ENCODE measurements at places on chromosomes 2 and 18.
A peak's percentile ranks its signal among the peaks of the same experiment; 100 is the strongest.

GRCh38 chr2:11936761-11937160 lies 190.3 kb downstream of the LPIN1 start:
- no peak overlapping the region for H3K27ac ChIP-seq
- no peak overlapping the region for H3K4me3 ChIP-seq
- H3K36me3 ChIP-seq, result no peaks in the 10 kb centered on the region
- H3K4me1 ChIP-seq, result no peaks in the 10 kb centered on the region

GRCh38 chr2:86468162-86469033 lies 27.2 kb downstream of the KDM3A start:
- H3K27me3 ChIP-seq, result no peaks in the 10 kb centered on the region
- H3K4me3 ChIP-seq, result no peak overlapping the region
- peaks cover 15% of the 10 kb centered on the region for H3K4me1 ChIP-seq

DNA sequence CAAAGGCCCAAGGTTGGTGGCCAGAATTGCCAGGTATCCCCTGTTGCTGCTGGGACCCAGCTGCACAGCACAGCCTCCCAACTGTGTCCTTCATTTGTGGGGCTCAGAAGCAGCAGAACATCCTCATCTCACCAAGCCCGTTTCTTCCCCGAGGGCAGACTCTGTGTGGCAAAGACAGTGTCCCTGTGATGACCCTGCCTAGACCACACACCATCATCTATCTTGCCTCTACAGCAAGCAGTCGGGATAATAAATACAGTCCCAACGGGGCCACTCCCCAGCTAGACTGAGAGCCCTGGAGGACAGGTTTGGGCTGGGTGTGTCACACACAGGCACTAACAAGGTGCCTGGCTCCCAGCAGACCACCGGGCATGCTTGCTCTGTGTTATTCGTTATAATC lies 93.4 kb downstream of the PTGR3 start:
- no peaks in the 10 kb centered on the region for H3K4me1 ChIP-seq
- DNase-seq, result no peak
- no peaks in the 10 kb centered on the region for H3K27me3 ChIP-seq
- no peak overlapping the region for H3K27ac ChIP-seq
- no peaks in the 10 kb centered on the region for H3K36me3 ChIP-seq
- no peak overlapping the region for H3K4me3 ChIP-seq

GRCh38 chr2:172088245-172089004 lies 3.1 kb downstream of the DLX1 start:
- H3K27me3 ChIP-seq, result peaks cover 96% of the 10 kb centered on the region
- no peak overlapping the region for H3K4me3 ChIP-seq
- DNase-seq, result no peak
- peaks cover 41% of the 10 kb centered on the region for H3K4me1 ChIP-seq

- H3K27ac ChIP-seq, result no peak overlapping the region
- DNase-seq, result no peak
- H3K4me1 ChIP-seq, result no peaks in the 10 kb centered on the region
- H3K36me3 ChIP-seq, result no peaks in the 10 kb centered on the region
- no peak overlapping the region for H3K4me3 ChIP-seq
- H3K27me3 ChIP-seq, result no peaks in the 10 kb centered on the region
Measured at GRCh38 chr2:102664471-102664909, 45.1 kb downstream of the SLC9A2 start.

GRCh38 chr2:226707499-226707898 lies 92.1 kb downstream of the IRS1 start:
- no peaks in the 10 kb centered on the region for H3K27me3 ChIP-seq
- no peak for DNase-seq
- H3K4me1 ChIP-seq, result no peaks in the 10 kb centered on the region
- no peak overlapping the region for H3K27ac ChIP-seq
- no peaks in the 10 kb centered on the region for H3K36me3 ChIP-seq

- H3K27ac ChIP-seq, result no peak overlapping the region
- H3K4me1 ChIP-seq, result no peaks in the 10 kb centered on the region
- no peak overlapping the region for H3K4me3 ChIP-seq
- no peaks in the 10 kb centered on the region for H3K36me3 ChIP-seq
- DNase-seq, result no peak
- H3K27me3 ChIP-seq, result no peaks in the 10 kb centered on the region
Measured at GRCh38 chr2:120736202-120736623, 545 bp downstream of the GLI2 start.

DNA sequence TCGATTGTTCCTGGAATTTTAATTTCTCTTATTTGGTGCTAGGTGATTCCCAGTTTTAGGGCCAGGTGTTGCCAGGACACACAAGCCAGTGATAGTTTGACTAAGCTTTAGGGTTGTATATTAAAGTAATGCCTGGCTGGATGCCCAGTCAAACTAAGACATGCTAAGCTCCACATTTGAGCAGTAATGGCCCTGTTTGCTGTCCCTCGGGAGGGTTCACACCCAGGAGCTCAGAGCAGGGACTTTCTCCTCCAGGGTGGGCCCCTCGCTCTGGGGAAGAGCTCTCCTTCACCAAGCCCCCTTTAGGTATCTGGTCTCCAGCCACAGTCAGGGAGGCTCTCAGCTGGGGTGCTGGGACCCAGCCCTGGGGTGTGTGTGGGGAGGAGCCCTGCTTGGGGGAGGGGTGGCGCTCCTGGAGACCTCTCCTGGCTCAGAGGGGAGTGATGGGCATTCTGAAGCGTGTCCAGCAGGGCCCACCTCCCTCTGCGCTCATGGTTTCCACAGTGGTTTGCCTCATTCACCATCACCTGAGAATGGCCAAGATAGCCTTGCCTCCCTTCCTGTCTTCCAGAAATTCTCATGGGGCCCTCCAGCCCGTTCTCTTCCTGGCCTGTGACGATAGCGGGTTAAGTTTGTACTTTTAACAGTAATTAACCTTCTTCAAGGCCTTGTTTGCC lies 31.7 kb downstream of the INPP4A start:
- H3K27me3 ChIP-seq, result no peaks in the 10 kb centered on the region
- no peak for DNase-seq
- no peaks in the 10 kb centered on the region for H3K36me3 ChIP-seq
- H3K4me1 ChIP-seq, result peaks cover 89% of the 10 kb centered on the region

- H3K36me3 ChIP-seq, result no peaks in the 10 kb centered on the region
- no peaks in the 10 kb centered on the region for H3K27me3 ChIP-seq
- H3K4me3 ChIP-seq, result no peak overlapping the region
- H3K27ac ChIP-seq, result no peak overlapping the region
- no peaks in the 10 kb centered on the region for H3K4me1 ChIP-seq
Measured at GRCh38 chr2:17442334-17442733, 75.9 kb downstream of the RAD51AP2 start.

DNA sequence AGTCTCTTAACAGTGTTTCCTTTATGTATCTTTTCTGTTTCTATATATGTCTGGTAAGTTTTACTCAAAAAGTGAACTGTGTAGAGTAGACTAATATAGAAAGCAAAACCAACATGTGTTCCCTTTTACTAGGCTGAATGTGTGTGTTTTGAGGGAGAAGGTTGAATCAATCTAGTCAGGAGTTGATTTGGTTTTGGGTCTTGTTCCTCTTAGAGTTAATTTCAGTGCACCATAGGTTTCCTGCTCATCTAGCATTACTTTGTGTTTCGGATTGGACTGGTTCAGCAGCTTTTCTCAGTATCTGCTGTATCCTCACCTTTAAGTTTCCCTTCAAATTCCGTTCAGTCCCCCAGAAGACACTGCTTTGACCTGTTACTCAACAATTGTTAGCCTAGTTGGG lies 52.0 kb upstream of the TRIM43 start:
- no peak overlapping the region for H3K27ac ChIP-seq
- no peaks in the 10 kb centered on the region for H3K36me3 ChIP-seq
- no peaks in the 10 kb centered on the region for H3K4me1 ChIP-seq
- H3K27me3 ChIP-seq, result no peaks in the 10 kb centered on the region

DNA sequence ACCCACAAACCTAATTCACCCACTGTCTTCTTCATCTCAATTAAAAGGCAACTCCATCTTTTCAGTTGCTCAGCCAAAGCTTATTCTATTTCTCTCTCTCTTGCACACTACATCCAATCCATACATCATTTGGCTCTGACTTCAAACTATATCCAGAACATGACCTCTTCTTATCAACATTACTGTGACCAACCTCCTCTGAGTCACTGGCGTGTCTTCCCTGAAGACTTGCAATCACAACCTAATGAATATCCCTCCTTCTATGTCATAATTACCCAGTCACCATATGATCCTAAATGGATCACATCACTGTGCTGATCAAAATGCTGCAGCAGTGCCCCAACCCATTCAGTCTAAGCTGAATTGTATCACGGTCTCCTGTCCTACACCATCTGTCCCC lies 22.6 kb upstream of the SULT1C3 start:
- DNase-seq, result no peak
- H3K36me3 ChIP-seq, result no peaks in the 10 kb centered on the region
- H3K4me1 ChIP-seq, result no peaks in the 10 kb centered on the region
- H3K27me3 ChIP-seq, result no peaks in the 10 kb centered on the region
- no peak overlapping the region for H3K4me3 ChIP-seq

DNA sequence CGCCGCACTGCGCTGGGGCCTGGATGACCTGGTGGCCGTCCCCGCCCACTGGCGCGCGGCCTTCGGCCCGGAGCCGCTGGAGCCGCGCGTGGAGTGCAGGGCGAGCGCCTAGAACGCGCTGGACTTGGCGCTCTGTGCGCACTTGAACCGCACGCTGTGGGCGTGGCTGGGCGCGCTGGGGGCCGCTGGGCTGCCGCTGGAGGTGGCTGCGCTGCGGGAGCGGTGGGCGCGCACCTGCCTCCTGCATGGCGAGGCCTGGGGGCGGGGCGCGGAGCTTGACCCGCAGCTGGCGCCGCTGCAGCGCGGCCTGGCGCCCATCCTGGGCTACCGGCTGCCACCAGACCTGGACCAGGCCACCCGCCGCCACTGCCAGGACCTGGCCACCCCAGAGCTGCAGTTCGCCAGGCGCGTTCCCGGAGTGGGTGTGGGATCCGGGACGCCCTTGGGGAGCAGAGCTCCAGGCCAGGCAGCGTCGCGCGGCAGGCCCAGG lies 9.9 kb downstream of the AQP12B start:
- H3K36me3 ChIP-seq, result no peaks in the 10 kb centered on the region
- H3K4me3 ChIP-seq, result no peak overlapping the region
- no peaks in the 10 kb centered on the region for H3K27me3 ChIP-seq
- H3K27ac ChIP-seq, result no peak overlapping the region
- DNase-seq, result no peak

GRCh38 chr2:8606649-8607550 lies 75.0 kb upstream of the ID2 start:
- H3K36me3 ChIP-seq, result no peaks in the 10 kb centered on the region
- no peak for DNase-seq
- H3K27me3 ChIP-seq, result no peaks in the 10 kb centered on the region
- H3K4me1 ChIP-seq, result no peaks in the 10 kb centered on the region

DNA sequence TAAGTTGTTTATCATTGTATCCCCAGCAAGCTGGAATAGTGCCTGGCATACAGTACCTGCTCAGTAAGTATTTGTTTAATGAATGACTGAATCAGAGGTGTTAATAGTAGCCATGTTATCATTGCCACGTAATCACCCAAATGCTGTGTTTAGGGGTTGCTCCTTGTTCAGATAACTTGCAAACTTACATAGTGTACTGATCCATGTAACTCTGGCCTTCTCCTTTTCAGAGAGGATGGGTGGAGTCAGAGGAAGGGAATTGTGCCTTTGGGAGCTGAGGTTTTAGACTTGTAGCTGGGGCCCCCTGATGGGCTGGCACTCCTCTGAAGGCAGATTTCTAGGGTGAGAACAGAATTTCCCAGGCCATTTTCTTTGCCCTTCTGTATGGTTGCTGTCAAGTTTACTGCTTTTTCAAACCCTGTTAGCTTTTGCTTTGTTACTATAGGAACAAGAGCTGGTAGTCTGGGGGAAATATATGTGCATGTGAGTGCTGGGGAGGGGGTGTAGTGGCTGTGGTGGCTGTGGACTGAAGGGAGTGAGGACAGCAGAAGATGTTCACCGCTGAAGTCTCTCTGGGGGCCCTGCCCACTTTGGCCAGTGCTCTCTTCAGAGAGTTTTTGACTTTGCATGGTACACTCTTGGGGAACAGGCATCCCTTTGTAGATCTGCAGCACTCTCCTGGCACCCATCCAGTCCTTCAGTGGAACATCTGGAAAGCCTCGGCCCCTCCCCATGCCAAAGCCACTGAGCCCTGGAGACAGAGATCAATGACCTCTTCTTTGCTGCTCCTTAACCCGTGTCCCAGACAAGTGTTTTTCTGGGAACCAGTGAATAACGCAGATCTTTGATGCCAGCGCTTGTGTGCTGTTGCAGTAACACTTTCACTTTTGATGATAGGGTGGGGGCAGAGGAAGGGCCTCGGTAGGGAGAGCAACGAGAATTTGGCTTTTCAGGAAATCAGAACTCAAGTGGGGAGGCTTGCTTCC lies 209.0 kb downstream of the PRKCE start:
- peak overlapping the region; percentile 71 for H3K27ac ChIP-seq
- DNase-seq, result peak; percentile 36
- H3K27me3 ChIP-seq, result no peaks in the 10 kb centered on the region

DNA sequence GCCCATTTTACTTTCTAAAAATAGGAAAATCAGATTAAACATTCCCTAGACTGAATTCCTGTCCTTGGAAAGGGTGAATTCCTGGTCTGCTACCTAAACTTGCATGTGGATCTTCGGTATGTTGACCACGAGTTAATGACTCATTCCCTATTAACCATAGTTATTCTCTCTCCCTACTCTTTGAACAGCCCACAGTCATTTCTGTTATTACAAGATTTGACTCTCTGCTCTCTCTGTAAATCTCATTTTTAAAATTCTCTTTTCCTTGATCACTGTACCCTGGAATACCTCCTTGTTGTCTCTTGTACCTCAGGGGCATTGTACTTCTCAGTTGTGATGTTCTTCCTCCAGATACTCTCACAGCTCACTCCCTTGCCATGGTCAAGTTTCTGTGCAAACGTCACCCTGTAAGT lies 92.0 kb upstream of the GULP1 start:
- H3K27me3 ChIP-seq, result no peaks in the 10 kb centered on the region
- no peak overlapping the region for H3K27ac ChIP-seq
- no peak for DNase-seq
- H3K36me3 ChIP-seq, result no peaks in the 10 kb centered on the region
- no peaks in the 10 kb centered on the region for H3K4me1 ChIP-seq

- no peaks in the 10 kb centered on the region for H3K27me3 ChIP-seq
- H3K4me1 ChIP-seq, result no peaks in the 10 kb centered on the region
- H3K27ac ChIP-seq, result no peak overlapping the region
- no peak for DNase-seq
Measured at GRCh38 chr2:230127195-230127594, 58.5 kb upstream of the SLC16A14 start.

- H3K36me3 ChIP-seq, result no peaks in the 10 kb centered on the region
- no peak for DNase-seq
- no peak overlapping the region for H3K4me3 ChIP-seq
- no peak overlapping the region for H3K27ac ChIP-seq
- H3K4me1 ChIP-seq, result peaks cover 20% of the 10 kb centered on the region
Measured at GRCh38 chr2:6963727-6964126, 46.5 kb downstream of the RNF144A start.

GRCh38 chr2:98453531-98453930 lies 8.9 kb downstream of the INPP4A start:
- H3K27me3 ChIP-seq, result no peaks in the 10 kb centered on the region
- no peaks in the 10 kb centered on the region for H3K36me3 ChIP-seq
- DNase-seq, result no peak
- peak overlapping the region; percentile 68 for H3K27ac ChIP-seq
- H3K4me3 ChIP-seq, result no peak overlapping the region

Measured in naive thymus-derived CD4-positive, alpha-beta T cell (primary cell).